ENCODE measurements at places on chromosomes 12 and 14.

DNA sequence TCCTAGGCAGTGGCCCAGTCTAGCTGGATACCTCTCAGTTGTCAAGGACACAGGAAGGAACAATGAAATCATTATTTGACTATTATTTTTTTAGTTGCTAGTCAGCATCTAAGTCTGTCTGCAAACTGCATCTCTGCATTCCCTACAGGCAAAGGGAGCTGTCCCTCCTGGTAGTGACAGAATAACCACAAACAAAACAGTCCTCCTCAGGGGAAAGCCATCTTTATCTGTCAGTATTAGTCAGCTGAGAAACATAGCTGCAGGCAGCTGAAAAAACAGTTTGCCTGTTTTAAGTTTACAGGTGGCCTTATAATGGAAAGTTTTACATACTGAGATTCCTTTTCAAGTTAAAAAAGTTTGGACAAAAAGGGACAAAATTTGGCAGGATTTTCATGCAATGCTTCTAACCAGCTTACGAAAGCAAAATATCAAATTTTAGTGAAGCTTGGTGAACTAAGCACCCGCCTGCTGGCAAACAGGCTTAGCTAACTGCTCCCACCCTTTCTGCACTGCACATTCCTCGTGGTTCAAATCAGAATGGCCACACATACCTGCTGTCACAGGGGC, 29.5 kb downstream of the SLC25A21 start:
- DNase-seq: no peak

DNA sequence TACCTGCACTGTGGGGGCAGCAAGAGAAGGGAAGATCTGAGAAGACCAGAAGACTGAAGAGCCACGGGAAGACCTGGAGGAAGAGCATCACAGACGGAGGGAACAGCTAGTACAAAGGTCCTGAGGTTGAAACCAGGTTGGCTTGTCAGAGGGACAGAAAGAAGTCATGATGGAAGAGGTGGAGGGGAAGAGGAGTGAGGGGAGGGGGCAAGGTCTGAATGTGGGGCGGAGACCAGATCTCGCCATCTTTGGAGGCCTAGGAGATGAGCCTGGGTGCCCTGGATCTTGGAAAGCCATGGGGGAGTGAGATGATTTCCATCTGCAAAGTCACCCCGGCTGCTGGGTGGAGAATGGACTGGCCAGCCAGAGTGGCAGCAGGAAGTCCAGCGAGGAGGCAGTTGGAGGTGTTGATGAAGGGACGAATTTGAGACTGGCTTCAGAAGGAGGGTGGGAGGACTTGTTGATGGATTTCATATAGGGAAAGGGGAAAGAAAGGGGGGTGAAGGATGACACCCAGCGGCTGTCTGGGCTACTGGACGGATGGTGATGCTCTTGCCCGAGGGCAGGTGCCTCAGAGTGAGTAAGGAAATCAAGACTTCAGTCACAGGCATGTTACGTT, 14.6 kb upstream of the UBC start:
- no peak for DNase-seq

GRCh38 chr14:83873669-83874068, 1656.3 kb upstream of the FLRT2 start:
- DNase-seq: no peak

GRCh38 chr14:70709726-70710382, 68.1 kb downstream of the TTC9 start:
- no peak for DNase-seq

All from activated naive CD4-positive, alpha-beta T cell (primary cell).